ENCODE measurements at places on chromosomes 1 and 21.
A peak's percentile ranks its signal among the peaks of the same experiment; 100 is the strongest.

GRCh38 chr21:17798796-17799195 is 20.4 kb downstream of the C21orf91 start:
- DNase-seq, result no peak

- DNase-seq, result peak; percentile 12
Measured at GRCh38 chr1:31064111-31064717, 1.3 kb downstream of the PUM1 start.

DNA sequence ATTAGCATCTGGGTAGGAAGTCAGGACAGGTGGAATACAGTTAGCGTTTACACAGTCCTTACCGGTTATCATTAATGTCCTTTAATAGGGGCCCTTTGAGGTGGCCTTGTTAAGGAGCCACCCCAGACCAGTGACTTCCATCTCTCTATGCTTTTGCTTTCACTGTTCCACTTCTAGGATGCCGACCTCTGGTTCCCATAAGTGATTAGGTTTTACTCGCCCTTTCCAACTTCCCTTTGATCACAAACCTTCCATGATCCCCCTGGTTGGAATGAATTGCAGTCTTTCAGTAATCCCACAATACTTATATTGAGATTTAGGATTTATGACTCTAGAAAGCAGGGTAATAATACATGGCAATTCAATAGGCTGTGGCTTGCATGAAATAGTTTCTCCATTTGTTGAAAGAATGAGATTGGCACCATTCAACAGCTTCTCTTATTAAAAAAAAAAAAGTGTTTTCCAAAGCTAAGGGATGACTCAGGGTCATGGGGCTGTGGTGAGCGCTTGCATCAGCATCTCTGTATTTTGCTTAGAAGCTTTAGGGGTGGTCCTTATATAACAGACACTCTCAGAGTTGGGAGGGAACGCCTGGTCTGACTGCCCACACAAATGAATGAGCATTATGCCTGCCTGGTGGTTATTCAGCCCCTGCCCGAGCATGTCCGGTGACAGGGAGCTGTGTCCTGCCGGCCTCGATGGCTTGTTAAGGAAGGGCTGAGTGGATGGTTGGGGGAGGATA is 110.5 kb downstream of the CNIH3 start:
- peak; percentile 88 for DNase-seq

GRCh38 chr1:19973616-19974015 is 5.8 kb downstream of the PLA2G2A start:
- DNase-seq, result peak; percentile 13

DNA sequence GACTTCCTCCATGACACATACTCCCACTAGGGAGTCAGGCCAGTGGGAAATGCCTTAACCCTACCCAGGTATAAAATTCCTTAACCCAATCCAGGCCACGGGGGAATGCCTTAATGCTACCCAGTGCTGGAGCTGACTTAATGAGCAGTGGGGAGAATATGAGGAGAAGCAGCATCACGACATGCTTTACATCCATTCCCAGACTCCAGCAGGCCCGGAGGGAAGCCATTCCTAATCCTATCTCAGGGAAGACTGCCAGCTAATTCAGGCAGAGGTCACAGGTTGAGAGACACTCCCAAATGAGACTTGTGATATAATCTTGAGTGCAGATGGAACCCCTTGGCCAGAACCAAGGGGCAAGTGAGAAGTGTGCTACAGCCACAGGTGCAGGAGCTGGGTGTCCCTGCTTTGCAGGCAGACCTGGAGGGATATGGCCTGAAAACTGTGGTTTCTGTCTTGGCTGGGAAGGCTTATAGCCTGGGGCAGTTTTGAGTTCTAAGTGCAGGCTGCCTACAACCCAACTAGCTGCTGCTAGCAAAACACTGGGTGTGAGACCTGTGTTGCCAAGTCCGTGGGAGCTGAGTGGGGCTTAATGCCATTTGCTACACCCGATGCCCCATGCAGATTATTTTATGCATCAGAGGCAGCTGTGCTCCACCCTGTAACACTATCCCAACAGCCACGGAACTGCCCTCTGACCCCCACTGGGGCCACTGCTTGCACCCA is 45.1 kb upstream of the GUCA2A start:
- peak; percentile 36 for DNase-seq

Measured in ELR (cell line).